ENCODE measurements at places on chromosomes 12 and 14.

GRCh38 chr12:104652358-104652757, 195.6 kb downstream of the CHST11 start:
- DNase-seq: no peak

DNA sequence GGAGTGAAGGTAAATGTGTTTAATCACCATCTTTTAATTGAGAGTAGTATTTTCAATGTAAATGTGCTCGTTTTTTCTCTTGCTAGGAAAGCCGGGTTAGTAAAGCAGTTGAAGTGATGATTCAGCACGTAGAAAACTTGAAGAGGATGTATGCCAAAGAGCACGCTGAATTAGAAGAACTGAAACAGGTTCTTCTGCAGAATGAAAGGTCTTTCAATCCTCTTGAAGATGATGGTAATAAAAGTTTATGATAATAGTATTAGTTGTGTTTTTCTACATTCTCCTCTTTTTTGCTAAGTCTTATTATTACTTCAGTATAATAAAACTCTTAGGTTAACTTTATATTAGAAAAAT, 93.9 kb downstream of the DNAI7 start:
- no peak for DNase-seq

GRCh38 chr12:109663795-109664194, 49.8 kb upstream of the FAM222A start:
- DNase-seq: no peak

GRCh38 chr12:65199604-65200003, 30.2 kb downstream of the LEMD3 start:
- DNase-seq: no peak

GRCh38 chr12:100375038-100375735, 18.3 kb downstream of the SLC17A8 start:
- no peak for DNase-seq

- DNase-seq: no peak
Observed at GRCh38 chr12:58414398-58414871, 473.1 kb downstream of the ATP23 start.

GRCh38 chr12:106369624-106370346, 12.2 kb downstream of the POLR3B start:
- DNase-seq: no peak

- peak; percentile 75 for DNase-seq
Observed at GRCh38 chr12:131603939-131604795, 106.7 kb upstream of the SFSWAP start.

DNA sequence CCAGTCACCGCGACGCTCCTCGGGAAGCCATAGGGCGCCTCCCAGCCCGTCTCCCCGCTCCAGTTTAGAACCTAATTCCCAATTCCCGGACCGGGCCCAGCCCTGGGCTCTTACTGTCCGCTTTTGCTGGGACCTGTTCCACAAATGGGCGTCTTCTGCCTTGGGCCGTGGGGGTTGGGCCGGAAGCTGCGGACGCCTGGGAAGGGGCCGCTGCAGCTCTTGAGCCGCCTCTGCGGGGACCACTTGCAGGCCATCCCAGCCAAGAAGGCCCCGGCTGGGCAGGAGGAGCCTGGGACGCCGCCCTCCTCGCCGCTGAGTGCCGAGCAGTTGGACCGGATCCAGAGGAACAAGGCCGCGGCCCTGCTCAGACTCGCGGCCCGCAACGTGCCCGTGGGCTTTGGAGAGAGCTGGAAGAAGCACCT, 797 bp downstream of the UNG start:
- DNase-seq: peak; percentile 54

GRCh38 chr12:52871291-52872039, 22.7 kb upstream of the KRT78 start:
- no peak for DNase-seq

GRCh38 chr14:75156901-75157300, 19.5 kb downstream of the TMED10 start:
- peak; percentile 12 for DNase-seq

DNA sequence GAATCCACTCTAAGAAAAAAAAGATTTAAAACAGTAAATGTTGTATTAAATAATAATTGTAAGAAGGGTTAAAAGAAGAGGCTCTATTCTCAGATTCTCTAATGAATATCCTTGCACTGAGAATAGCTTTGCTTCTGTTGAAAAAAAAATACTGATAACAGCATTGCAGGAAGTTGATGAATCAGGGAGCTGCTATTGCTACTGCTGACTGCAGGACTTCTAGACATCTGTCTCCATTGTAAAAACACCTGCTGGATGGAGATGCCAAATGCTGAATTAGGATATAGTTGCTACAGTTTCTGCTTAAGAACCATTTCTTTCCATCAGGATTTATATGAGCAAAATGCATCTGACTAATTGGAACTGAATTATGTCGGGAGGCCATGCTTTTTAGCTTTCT, 50.3 kb upstream of the ANP32D start:
- DNase-seq: no peak

DNA sequence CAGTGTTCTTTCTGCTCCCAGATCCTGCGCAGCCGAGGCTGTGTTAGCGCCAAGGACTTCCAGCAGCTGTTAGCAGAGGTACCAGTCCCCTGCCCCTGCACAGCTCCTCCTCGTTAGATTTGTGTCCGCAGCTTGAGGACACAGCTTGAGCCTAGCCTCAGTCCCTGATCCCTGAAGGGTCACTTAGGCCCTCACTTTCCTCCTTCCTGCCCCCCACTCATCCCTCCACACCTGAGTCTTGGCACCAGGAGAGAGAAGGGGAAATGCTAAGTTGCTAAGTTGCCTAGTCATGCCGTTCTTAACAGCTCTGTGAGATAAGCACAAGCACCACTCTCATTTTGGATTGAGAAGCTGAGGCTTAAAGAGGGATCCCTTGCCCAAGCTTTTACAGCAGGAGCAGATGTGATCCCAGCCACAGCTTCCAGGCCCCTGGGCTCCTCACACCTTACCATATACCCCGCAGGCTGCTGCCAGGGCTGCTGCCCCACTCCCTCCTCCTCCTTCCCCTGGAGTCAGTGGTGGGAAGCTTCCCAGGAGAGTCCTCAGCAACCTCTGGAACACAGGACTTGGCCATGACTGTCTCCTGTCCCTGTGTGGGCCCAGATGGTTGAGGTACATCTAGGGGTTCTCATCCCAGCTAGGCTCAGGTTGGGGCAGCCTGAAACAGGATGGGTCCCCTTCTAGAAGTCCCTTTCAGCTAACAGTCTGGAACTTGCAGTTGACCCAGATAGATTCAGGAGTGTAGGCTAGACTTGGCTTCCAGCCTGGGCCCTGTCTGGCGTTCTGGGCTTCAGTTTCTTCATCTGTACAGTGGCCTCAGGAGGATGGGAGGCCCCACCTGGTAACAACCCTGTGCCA, 975 bp downstream of the OGFOD2 start:
- DNase-seq: no peak

- no peak for DNase-seq
Observed at GRCh38 chr14:101408077-101408831, 153.0 kb upstream of the DIO3 start.

DNA sequence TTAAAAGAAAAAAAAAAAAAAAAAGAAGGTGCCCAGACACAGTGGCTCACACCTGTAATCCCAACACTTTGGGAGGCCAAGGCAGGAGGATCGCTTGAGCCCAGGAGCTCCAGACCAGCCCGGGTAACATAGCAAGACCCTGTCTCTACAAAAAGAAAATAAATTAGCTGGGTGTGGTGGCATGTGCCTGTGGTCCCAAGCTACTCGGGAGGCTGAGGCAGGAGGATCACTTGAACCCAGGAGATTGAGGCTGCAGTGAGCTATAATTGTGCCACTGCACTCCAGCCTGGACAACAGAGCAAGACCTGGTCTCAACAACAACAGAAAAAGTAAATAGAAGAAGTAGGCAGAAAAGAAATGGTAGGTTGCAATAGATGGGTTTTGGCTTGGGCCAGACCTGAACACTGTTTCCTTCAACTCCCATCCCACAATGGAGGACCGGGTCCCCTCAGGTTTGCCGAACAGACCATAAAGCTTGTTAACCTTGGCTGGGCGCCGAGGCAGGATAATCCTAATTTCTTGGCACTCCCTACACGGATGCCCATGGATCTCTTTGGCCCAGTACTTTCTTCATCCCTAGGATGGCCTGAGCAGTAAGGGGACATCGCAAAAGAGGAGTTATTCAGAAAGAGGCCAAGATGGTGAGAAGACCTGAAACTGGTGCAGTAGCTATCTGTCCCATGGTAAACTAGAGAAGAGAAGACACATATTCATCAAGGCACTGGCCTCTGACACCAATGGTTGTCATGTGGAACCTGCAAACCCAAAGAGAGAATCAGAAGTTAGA, 165.5 kb upstream of the CCND2 start:
- DNase-seq: no peak

DNA sequence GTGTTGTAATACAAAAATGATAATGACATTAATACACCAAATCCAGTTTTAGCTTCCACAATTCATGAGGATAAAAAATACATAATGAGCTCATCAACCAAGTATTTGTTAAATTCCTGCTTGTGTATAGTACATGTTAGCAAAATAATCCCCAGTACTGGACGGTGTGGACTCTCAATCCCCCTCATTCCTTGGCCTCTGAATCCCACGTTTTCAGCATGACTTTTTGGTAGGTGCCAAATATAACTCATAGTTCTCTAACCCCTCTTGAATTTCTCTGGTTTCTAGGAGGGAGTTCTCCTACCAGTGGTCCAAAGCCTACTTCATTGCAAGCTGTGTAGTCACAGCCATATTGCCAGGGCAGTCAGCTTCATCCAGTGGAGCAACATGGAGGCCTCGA, 41.4 kb upstream of the EPS8 start:
- DNase-seq: no peak

GRCh38 chr12:89901906-89902642, 193.4 kb upstream of the ATP2B1 start:
- no peak for DNase-seq

DNA sequence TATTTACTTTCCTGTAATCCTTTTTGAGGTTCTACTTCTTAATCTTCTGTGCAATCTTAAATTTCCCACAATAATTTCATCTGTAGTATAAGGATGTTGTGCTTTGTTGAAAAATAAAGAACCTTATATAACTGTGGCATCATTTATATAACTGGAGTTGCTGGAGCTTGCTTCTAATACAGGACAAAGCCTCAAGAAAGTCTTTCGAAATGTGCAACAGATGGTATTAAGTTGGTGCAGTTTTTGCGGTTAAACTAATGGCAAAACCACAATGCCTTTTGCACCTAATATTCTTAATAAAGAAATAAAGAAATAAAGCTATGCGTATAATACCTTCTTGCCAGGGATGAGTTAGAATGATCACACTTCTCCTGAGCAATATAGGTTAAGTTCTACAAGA, 180.0 kb downstream of the KITLG start:
- DNase-seq: no peak

GRCh38 chr12:64560396-64561301, 49.6 kb upstream of the RASSF3 start:
- no peak for DNase-seq

DNA sequence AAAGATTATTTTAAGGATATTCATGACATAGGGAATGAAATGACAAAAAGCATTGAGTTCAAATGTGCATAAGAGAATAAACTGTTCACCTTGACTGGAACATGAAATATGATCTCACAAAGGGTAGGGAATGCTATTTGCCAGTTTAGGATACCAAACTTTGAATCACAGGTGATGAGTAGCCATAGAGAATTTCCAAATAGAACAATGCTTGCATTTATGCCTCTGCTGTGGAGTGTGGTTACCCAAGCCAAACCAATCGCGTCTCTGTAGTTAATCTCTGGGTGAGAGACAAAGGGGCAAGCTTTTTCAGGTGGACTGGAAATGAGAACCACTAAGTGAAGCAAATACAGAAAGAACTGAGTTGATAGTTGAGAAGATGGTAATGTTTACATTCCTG, 371.1 kb upstream of the RPL10L start:
- no peak for DNase-seq

GRCh38 chr12:44157359-44157758, 321.5 kb downstream of the TMEM117 start:
- DNase-seq: no peak

- DNase-seq: peak; percentile 75
Observed at GRCh38 chr12:122834921-122835749, at the start of gene HIP1R. Gene HIP1R, plus strand, starts transcription at chr12:122835457. Its CDS starts 94 bp downstream, at chr12:122835551.

DNA sequence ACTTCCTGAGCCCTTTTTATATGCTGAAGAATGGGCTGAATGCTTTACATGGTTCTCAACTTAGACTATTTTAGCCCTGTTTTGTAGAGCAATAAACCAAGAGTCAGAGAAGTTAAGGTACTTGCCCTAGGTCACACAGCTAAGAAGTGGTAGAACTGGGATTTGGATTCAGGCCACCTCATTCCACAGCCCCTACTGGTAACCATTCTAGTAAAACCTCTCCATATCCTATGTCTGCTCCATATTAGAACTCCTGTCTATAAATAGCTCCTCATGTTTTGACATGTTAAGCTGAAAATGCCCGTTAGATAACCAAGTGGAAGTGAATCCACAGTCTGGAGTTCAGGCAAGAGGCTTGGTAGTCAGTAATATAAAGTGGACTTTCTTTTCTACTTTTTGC, 111.6 kb downstream of the HECTD4 start:
- no peak for DNase-seq

DNA sequence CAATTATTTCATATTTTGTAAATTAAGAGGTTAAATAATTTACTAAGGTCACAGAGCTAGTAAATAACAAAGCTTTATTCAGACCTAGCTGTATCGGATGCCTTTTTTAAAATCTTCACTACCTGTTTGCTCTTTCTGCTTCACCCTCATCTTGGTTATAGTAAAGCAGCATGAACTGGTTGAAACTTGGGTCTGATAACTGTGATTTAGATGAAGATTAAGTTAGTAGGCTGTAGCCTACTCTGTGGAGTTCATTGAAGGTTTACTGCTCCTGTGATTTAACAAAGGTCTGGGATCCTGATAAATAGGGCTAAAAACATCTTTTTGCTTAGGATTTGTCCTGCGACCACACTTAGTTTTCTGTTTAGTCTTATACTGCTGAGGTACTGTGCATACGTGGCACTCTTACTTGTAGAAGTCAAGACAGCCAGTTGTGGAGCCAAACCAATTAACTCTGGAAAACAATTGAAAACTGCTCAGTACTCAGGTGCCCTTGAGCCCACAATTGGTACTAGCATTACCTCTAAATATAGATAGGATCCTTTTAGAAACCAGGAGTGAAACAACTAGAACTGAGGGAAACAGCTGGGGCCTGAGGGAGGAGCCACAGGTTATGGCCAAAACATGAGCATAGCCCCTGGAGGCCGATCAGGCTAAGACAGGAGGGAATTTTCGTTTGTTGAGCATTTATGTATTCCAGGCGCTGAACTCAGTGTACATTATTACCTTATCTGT, 2.3 kb downstream of the SPATS2 start:
- DNase-seq: peak; percentile 21
